ENCODE measurements at places on chromosomes 13 and 19.

GRCh38 chr19:29121684-29122083 lies 91.3 kb downstream of the UQCRFS1 start:
- no peak for DNase-seq

GRCh38 chr13:91652404-91653301 lies 254.2 kb downstream of the GPC5 start:
- DNase-seq, result no peak

DNA sequence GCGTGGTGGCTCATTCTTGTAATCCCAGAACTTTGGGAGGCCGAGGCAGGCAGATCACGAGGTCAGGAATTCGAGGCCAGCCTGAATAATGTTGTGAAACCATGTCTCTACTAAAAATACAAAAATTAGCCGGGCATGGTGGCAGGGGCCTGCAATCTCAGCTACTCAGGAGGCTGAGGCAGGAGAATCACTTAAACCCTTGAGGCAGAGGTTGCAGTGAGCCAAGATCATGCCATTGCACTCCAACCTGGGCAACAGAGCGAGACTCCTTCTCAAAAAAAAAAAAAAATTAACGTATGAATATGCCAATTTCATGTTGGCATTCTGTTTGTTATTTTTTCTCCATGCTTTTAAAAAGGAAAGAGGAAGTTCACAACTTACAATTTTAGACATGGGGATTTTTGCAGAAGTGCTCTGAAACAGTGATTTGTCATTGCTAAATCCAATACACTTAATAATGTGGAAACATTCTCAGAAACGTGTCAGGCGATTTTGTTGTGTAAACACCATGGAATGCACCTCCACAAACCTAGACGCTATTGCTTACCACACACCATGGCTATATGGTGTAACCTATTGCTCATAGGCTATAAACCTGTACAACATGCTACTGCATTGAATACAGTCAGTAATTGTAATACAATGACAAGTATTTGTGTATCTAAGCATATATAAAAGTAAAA lies 115.9 kb upstream of the PCDH20 start:
- DNase-seq, result no peak

DNA sequence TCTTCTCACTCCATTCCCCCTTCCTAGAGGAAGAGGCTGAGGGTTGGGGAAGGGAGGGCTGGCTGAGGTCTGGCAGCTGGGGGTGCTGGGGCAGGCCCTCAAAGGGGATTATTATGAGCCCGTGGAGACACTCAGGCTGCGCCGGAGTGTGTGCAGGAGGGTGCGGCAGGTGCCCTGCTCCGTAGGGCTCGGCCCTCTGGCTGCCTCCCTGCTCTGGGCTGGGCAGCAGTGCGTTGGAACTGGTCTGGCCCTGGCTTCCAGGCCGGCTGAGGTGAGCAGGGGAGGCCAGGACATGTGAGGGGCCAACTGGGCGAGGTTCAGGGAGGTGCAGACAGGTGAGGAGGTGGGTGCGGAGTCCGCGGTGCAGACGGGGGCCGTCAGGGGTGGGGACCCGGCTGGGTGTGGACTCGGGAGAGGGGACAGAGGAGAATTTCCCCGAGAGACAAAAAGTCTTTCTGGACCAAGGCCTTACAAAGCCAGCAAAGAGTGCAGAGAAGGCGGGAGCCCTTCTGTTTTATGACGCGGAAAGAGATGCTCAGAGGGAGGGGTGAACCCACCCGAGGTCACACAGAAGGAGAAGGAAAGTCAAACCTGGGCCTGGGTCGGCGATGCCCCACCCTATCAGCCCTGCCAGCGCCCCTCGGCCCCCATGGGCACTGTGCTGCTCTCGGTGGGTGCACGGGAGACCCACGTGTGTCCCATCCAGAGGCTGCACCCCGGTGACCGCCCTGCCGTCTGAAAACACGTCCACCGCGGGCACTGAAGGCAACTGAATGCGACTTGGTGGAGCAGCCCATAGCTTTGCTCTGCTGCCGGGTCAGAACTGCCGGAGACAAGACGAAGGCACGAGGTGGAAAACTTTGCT lies 31.0 kb downstream of the PIP5K1C start:
- DNase-seq, result no peak

GRCh38 chr19:58357481-58358145 lies 4.3 kb upstream of the A1BG start:
- no peak for DNase-seq

DNA sequence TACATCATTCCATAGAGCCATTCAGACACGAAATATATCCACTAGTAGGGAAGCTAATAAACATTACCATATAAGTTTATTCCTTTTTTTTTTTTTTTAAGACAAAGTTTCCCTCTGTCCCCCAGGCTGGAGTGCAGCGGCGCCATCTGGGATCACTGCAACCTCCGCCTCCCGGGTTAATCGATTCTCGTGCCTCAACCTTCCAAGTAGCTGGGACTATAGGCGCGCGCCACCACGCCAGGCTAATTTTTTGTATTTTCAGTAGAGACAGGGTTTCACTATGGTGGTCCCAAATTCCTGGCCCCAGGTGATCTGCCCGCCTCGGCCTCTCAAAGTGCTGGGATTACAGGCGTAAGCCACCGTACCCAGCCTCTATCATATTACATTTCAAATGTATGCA lies 612 bp upstream of the ZNF154 start:
- no peak for DNase-seq

DNA sequence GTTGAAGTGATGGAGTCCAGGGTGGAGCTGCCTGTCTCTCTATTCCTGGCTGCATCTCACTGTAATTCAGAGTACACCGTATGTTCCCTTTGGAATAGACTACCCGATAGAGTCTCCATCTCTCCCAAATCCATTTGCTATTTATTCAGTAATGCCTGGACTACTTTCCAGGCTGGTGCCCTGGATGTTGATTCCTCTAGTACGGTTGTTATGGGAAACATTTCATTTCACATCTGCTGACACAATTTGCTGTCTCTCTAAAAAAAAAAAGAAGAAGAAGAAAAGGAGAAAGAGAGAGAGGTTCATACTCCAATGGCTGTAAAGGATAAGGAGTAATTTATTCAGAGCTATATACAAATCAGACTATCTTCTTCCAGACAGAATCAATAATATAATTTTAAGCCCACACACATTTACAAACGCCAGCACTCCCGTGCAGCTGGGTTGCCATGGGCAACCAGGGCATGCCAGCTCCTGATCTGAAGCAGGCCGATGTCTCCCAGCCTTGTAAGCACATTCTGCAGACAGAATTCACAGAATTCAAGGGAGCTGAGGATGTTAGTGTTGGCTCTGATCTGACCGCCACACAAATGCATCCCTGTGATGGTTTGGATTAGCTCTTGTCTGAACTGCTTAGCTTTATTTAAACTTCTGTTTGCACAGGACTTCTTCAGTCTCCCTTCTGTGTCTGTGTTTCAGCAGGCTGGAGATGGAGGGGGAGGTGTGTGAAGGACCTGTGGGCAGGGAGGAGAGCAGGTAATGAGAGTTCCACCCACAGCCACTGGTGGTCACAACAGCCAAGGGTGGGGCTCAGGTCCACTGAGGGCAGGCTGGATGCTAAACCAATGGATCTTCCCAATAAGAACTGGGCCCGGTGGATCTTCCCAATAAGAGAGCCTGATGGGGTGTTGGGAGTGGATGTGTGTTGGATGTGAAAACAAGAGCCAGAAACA lies 66.0 kb downstream of the TEX26 start:
- DNase-seq, result no peak

DNA sequence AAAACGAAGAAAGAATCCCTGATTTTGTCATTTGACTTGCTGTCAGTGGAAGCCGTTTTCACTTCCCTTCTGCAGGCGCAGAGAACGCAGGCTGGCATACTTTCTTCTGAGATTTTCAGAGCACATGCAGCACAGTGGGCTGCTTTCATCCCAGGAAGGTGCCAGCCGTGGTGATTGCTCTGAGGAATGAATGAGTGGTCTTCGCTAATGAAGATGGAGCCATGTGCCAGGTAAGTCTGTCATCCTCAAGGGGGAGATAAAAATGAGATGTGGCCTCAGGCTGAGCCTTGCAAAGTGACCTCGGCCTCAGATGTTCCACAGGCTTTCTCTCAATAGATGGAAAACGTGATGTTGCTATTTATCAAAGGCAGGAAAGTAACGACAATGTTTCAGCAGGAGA lies 94.6 kb upstream of the FARP1 start:
- DNase-seq, result no peak

- DNase-seq, result no peak
These were observed 24.4 kb upstream of the MYCBP2 start for GRCh38 chr13:77351315-77351714.

DNA sequence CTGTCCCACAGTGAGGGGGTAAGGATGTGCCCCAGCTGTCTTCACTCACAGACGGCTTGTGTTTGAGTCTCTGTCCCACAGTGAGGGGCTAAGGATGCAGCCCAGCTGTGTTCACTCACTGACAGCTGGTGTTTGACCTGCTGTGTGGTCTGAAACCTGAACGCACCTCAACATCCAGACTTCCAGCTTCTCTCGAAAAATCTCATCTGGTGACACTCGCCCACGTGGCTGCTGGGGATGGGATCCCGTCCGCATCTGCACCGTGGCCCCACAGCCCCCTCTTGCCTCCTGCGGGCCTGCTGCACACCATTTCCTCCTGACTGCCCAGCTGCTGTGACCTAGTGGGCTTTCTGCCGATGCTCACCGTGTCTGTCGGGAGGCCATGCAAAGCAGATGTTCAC lies 27.3 kb downstream of the CHAF1A start:
- no peak for DNase-seq

DNA sequence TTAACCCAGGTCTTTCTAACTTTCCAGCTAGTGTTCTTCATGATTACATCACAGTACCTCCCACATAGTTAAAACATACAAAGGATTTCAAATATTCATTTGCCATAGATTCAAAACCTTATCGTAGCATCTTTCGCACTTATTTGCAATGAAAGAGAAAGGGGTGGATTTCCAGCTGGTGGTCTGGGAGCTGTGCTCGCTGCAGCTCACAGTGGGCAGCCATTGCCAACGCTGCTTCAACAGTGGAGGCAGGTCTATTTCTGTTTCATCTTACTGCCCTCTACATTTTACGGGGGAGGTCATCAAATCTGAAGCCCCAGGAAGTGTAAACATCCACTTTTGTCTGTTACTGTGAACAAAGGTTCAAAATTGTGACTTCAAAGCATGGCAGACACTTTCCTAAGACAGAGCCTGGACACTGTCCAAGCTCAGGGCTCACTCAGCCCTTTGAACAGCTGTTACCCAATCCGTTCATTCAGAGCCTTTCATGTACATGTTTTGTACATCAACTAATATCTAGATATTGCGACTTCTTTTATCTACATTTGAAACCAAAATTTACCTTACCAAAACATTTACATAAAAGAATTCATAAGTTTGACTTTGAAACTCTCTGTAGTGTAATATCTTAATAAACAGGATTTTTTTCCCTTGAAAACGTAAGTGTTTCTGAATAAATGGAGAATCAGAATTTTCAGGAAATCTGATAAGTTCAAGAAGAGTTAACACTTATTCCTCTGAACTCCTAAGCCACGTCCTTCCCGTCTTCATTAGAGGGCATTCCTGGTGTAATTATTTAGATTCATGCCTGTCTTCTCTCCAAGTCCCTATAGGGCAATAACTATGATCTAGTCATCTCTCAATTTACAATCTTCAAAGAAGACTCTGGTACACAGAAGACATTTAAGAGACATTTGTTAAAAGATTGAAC lies 25.1 kb downstream of the STARD13 start:
- no peak for DNase-seq

DNA sequence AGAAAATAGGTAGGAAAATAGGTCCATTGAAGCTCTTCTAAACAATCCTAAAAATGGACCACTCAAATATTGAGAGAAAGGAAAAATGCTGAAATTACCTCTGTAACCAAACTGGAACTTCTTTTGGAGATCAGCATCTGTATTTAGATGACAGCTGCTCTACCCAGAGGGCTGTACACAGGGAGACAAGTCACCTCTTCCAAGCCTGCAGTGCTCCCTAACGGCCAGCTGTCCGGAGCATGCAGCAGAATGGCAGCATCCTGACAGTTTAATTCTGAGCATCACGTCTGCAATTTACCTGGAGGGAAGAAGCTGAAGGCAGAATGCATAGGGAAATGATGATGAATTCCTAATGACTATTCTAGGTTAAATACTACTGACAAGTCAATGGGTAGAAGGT lies 62.8 kb upstream of the DIAPH3 start:
- peak; percentile 5 for DNase-seq

GRCh38 chr19:43640424-43640757 lies 741 bp upstream of the CADM4 start:
- DNase-seq, result no peak

- DNase-seq, result no peak
These were observed 1.9 kb downstream of the CCNP start for GRCh38 chr19:40224342-40225150.

DNA sequence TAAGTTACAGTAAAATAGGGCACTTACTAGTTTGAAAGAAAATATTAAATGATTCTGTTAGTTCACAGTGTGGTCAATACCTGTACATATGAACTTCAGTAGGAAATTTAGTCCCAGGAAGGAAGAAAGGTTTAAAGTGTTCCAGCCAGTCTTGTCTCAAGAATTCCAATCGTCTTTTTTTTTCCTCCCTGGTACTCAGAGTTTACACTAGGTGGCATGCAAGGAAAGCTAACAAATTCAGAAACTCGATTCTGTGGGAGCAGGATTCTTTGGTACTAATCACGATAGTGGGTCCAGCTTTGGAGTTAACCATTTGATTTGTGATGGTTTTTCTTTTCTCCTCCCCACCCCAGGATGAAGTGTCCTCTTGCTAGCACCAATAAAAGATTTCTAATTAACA lies 43.6 kb downstream of the POLR1D start:
- DNase-seq, result no peak

DNA sequence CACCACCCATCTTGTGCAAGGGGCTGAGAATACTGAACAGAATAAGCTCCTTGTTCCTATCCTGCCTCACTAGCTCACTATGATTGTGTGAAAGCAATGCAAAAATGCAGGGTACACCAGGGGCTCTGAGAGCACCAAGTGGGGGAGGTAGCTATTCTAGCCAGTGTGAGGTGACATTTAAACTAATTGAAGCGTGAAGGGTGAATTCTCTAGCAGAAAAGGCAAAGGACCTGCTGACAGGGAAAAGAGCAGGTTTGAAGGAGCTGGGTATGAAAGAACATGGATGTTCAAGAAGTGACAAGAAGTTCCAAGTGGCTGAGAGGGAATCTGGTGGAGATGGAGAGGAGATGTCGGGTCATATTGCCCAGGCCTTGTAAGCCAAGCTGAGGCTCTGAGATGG lies 64.2 kb downstream of the SIAH3 start:
- no peak for DNase-seq

GRCh38 chr19:17739121-17739875 lies 12.0 kb upstream of the FCHO1 start:
- DNase-seq, result no peak

GRCh38 chr13:82833923-82834322 lies 1048.4 kb downstream of the SLITRK1 start:
- DNase-seq, result no peak
